RPMI8226 (cell line): ENCODE measurements at places on chromosomes 11 and 22.

DNA sequence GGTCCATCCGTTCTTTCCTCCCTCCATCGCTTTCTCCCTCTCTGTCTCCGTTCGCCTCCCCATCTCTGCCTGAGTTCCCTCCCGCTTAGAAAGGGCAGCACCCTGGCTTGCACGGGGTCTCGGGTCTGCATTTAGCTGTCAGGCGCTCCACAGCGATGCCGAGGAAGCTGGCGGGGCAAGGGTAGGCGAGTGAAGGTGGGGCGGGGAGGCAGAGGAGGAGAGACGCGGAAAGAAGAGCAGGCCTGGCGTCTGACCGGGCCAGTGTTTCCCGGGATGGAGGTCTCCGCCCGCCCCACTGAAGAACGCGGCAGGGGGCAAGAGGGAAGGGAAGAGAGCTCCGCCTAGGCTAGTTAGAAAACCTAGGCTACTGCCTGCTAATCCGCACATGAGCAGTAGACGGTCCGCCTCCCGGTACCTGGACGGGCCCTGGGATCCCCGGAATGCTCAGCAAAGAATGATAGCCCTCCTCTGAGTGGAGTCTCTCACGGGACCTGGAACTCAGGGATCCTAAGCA is 3922.5 kb upstream of the OR11H1 start:
- DNase-seq, result no peak

DNA sequence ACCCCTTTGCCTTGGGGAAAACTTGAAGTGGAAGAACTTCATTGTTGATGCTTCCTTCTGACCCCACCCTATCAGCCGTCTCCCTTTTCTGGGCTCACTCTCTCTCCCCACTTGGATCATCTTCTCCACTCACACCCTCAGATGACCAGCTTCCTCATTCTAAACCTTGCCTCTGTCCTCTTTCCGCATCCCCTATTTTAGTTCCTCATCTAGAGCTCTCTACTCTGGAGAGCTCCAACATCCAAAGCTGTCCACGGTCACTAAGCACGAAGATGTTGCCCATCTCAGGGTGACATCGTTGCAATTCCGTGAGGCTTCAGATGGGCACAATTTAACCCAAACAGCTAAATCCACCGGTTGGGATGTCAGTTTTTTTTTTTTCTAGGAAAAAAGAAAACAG is 31.6 kb upstream of the ME3 start:
- no peak for DNase-seq

DNA sequence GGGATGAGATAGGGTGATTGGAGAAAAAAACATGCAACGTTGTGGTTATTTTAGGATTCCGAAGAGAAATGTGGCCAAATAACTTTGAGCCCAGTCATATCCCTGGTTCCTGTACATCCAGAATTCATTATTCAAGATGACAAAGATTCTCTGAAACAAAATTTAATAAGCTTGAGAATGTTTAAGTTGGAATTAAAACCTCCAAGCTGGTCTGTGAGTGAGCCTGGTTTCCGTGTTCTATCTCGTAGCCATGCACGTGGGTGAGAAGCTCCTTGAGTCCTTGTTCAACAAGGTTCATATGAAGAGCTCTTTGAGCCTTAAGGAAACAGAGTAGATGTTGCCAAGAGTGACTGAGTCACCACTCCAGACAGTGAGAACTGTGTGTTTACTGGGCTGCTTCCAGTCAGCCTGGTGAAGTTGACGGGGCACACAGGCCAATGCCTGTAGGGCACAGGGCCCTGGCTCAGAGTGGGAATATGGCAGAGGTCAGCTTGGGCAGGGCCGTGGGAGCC is 206.5 kb downstream of the NAV2 start:
- no peak for DNase-seq

- no peak for DNase-seq
These were observed 107.6 kb downstream of the LDLRAD3 start for GRCh38 chr11:36051235-36052144.

- DNase-seq, result no peak
These were observed 7.1 kb downstream of the TTLL12 start for GRCh38 chr22:43179911-43180195.

DNA sequence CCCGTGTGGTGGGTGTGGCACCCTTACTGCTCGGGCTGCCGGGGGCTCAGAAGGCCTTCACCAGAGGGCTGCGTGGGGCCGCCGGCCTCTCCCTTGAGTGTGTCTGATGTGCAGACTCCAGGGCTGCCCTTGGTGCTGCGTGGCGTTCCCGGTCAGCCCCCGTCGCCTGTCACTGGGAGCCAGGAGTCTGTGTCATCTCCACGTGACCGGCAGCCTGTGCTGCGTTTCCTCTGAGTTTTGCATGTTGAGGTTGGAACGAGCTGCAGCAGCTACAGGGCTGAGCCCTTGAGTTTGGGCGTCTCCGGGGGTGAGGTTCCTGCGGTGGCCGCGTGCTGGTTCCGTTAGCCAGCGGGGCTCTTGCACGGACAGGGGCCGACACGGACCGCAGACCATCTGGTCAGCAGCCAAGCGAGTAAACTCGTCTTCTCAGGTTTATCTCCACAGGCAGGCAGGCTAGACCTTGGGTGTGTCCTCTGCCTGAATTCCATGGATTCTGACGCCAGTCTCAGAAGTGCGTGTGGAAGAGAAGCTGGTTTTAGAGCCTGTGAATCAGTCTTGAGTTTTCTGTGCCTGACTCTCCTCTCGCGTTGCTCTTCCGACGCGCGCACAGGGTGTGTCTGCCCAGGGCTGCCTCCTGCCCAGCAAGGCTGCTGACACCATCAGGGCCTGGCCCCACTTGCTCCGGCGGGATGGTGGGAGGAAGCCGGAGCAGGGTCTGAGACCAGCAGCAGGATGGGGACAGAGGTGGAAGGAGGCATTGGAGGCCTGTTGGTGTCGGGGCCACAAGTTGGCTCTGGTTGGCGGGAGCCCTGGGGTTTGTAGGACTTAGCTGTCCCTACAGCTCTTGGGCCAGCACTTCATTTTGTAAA is 10.5 kb downstream of the PTDSS2 start:
- DNase-seq, result no peak
